ENCODE measurements at places on chromosomes 6 and 20. TPM values are rescaled to one million over a fixed set of nuclear protein-coding genes. Genes with fewer than 3 reads are reported as not detected.

The SLC17A3 gene
- not detected for total RNA-seq

The NOTCH4 gene
- 1.8 TPM for total RNA-seq

The LHFPL5 gene
- total RNA-seq: not detected

The IRAK1BP1 gene
- 2.5 TPM for total RNA-seq

The TAAR9 gene
- not detected for total RNA-seq

The ADISSP gene
- 7.5 TPM for total RNA-seq

The PRL gene
- not detected for total RNA-seq

The TCP11 gene
- not detected for total RNA-seq

The STX11 gene
- total RNA-seq: 11.6 TPM

The ROS1 gene
- total RNA-seq: 0.47 TPM

The MGME1 gene
- total RNA-seq: 18.4 TPM

The TFAP2C gene
- total RNA-seq: not detected

The GJA1 gene
- 19.8 TPM for total RNA-seq

The SCGN gene
- total RNA-seq: 11.5 TPM

The GNAS-AS1 gene
- total RNA-seq: not detected

The PNLDC1 gene
- not detected for total RNA-seq

The MOCS1 gene
- total RNA-seq: 32.2 TPM

The SH3BGRL2 gene
- 54.5 TPM for total RNA-seq

The GPX5 gene
- total RNA-seq: not detected

The SIM1 gene
- 0.13 TPM for total RNA-seq

The CCM2L gene
- 0.88 TPM for total RNA-seq
